ENCODE measurements at places on chromosomes 7 and 10. TPM values are rescaled to one million over a fixed set of nuclear protein-coding genes. Genes with fewer than 3 reads are reported as not detected.

- H3K27ac ChIP-seq: no peak overlapping the region
- no peak overlapping the region for H3K4me3 ChIP-seq
- no peaks in the 10 kb centered on the region for H3K27me3 ChIP-seq
- DNase-seq: no peak
- peaks cover 7% of the 10 kb centered on the region for H3K4me1 ChIP-seq
- no peaks in the 10 kb centered on the region for H3K36me3 ChIP-seq
Measured at GRCh38 chr7:152762056-152762455, 2.5 kb downstream of the ACTR3B start.

DNA sequence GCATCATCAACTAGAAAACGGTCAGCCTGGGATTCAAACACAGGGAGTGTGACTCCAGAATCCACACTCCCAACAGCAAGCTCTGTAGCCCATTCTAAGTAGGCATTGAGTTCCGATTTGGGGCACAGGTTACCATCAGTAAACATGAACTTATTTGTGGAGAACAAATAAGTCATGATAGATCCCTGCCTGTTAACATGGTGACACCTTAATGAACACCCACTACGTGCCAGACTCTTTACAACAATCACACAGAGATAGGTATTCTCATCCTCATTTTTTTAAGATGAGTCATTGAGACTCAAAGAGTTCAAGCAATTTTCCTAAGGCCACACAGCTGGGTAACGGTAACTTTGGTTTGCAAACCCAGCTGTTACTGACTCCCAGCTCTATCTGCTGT is 91.5 kb downstream of the LYZL2 start:
- H3K4me1 ChIP-seq: peaks cover 53% of the 10 kb centered on the region
- H3K36me3 ChIP-seq: no peaks in the 10 kb centered on the region
- DNase-seq: no peak
- H3K27me3 ChIP-seq: no peaks in the 10 kb centered on the region

The PPP1R9A gene
- total RNA-seq: 55.2 TPM

GRCh38 chr10:52751337-52751736 is 21.2 kb downstream of the MBL2 start:
- DNase-seq: no peak
- no peak overlapping the region for H3K4me3 ChIP-seq
- no peaks in the 10 kb centered on the region for H3K36me3 ChIP-seq

- H3K4me1 ChIP-seq: peaks cover 16% of the 10 kb centered on the region
- H3K36me3 ChIP-seq: no peaks in the 10 kb centered on the region
- H3K27me3 ChIP-seq: no peaks in the 10 kb centered on the region
- no peak for DNase-seq
Measured at GRCh38 chr7:147012666-147013065, 896.1 kb downstream of the CNTNAP2 start.

- no peaks in the 10 kb centered on the region for H3K27me3 ChIP-seq
- no peak overlapping the region for H3K27ac ChIP-seq
- H3K4me3 ChIP-seq: no peak overlapping the region
- H3K36me3 ChIP-seq: no peaks in the 10 kb centered on the region
Measured at GRCh38 chr10:33455029-33455428, 120.6 kb upstream of the NRP1 start.

GRCh38 chr7:109984729-109985128 is 1106.2 kb upstream of the LRRN3 start:
- DNase-seq: no peak
- no peaks in the 10 kb centered on the region for H3K27me3 ChIP-seq
- peaks cover 4% of the 10 kb centered on the region for H3K4me1 ChIP-seq
- no peak overlapping the region for H3K4me3 ChIP-seq

The TRIM4 gene
- 14.2 TPM for total RNA-seq

DNA sequence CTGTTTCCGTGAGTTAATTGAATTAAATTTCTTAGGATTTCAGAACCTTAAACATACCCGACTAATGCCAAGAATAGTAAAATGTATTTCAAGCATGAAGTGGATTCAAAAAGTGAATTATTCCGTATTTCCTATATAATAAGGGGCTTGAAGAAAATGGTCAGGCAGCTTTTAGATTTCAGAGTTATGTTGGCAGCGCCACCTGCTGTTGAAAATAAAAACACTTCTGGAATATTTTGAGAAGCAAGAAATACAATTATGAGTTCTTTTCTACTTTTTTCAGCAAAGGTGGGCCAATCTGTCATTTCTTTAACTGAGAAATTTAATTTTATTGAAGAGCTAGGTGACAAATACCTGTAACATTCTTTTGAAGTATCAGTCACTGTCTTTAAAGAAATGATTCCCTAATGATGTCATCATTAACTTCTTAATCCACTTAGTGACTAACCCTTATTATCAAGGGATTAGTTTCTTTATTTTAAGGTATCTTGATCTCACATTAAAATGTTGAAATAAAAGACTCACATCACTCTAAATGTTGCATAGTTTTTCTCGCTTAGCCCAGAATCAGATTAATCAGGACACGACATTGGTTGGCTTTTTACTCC is 36.6 kb upstream of the AGR3 start:
- no peak for DNase-seq
- no peaks in the 10 kb centered on the region for H3K36me3 ChIP-seq
- H3K4me3 ChIP-seq: no peak overlapping the region
- H3K27ac ChIP-seq: no peak overlapping the region

The MBL2 gene
- not detected for total RNA-seq

DNA sequence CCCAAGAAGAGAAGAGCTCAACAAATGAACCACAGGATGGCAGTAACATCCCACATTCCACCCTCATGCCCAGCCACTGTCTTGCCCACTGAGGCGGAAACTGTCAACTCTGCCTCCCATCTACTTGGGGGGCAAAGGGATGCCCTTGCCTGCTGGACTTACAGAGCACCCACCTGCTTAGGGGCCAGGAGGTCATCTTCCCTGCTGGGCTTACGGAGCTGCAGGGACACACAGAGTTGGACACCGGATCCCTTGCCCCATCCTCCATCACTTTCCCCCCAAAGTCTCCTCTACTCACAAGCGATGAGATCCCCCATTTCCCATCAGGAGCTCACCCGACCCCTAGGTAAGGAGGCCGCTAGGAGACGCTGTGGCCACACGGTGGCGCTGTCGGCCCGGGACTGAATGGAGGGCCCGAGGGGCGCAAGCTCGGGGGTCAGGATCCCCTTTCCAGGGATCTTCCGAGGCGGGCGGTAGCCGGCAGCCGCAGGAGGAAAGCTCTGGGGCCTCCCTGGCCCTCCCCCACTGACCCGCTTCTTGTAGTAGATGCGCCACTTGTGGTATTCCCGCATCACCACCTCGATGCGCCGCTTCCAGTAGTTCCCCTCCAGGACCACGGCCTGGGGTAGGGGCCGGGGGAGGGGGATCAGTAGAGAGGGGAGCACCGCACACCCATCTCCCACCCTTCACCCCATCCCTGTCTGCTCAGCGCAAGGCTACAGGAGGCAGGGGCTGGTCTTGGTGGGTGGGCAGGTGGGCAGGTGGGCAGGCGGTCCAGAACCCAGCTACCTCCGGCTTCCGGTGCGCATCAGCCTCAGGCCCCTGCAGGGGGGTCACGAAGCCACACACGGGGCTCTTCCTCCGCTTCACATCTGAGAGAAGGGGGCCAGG is 17.3 kb downstream of the MLXIPL start:
- no peak overlapping the region for H3K27ac ChIP-seq
- peaks cover 4% of the 10 kb centered on the region for H3K27me3 ChIP-seq
- H3K4me3 ChIP-seq: no peak overlapping the region
- no peaks in the 10 kb centered on the region for H3K4me1 ChIP-seq

DNA sequence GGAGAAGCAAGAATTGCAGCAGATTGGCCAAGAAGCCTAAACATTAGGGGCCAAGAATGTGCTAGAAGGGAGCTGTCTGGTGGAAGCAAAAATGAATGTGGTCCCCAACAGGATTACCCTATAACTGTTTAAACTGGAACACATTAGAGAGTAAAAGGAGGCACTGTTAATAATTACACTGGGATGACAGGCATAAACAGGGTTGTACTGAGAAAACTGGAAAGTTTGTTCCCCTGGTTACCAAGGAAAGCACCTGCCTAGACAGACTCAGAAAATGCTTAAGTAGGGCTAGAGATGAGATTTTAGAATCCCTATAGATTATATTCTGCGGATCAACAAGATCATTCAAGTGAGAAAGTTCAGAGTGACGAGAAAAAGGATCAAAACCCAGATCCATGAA is 100.8 kb downstream of the CTTNBP2 start:
- H3K27ac ChIP-seq: no peak overlapping the region
- peaks cover 7% of the 10 kb centered on the region for H3K36me3 ChIP-seq
- no peak for DNase-seq
- H3K27me3 ChIP-seq: no peaks in the 10 kb centered on the region
- no peak overlapping the region for H3K4me3 ChIP-seq

DNA sequence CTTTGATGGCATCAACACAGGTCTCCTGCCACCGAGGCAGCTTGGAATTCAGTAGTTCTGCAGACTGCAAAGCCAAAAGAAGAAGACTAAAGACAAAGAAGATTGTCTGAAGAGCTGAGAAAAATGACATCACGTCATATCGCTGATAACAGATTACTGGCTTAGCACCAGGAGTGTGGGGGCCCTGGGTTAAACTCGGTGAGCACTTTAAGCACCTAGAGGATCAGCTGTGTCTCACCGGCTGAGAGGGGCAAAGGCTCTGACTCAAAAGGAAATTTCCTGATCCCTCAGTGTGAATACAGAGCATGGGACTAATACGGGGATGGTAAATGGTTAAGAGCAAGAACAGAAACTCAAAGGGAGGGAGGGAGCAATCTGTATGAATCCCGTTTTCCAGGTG is 30.7 kb downstream of the BRI3 start:
- H3K36me3 ChIP-seq: peaks cover 42% of the 10 kb centered on the region
- no peak overlapping the region for H3K4me3 ChIP-seq
- no peaks in the 10 kb centered on the region for H3K4me1 ChIP-seq

Data from progenitor cell of endocrine pancreas (in vitro differentiated cells).